ENCODE measurements at places on chromosomes 1 and 21.

DNA sequence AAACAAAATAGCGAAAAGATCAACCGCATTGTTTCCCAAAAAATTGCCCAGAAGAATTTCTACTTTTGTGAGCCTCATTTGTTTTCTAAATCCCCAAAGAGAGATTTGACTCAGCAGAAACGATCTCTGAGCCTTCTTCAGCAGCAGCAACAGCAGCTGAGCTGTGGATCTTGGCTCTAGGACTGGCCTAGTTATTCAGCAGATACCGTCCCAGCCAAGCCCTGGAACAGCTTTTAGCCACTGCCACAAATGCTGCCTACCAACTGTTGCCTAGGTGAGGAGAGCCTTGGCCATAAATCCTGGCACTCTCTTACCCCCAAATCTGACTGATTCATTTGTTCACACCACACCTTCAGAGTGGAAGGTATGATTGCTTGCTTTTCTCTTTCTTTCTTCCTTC lies 320.1 kb downstream of the TGFB2 start:
- no peak for DNase-seq

GRCh38 chr1:206081856-206082255 lies 28.9 kb downstream of the RHEX start:
- no peak for DNase-seq

GRCh38 chr1:48558366-48558765 lies 86.4 kb upstream of the SPATA6 start:
- no peak for DNase-seq

- no peak for DNase-seq
These were observed 52.4 kb downstream of the TOR1AIP2 start for GRCh38 chr1:179825206-179825605.

DNA sequence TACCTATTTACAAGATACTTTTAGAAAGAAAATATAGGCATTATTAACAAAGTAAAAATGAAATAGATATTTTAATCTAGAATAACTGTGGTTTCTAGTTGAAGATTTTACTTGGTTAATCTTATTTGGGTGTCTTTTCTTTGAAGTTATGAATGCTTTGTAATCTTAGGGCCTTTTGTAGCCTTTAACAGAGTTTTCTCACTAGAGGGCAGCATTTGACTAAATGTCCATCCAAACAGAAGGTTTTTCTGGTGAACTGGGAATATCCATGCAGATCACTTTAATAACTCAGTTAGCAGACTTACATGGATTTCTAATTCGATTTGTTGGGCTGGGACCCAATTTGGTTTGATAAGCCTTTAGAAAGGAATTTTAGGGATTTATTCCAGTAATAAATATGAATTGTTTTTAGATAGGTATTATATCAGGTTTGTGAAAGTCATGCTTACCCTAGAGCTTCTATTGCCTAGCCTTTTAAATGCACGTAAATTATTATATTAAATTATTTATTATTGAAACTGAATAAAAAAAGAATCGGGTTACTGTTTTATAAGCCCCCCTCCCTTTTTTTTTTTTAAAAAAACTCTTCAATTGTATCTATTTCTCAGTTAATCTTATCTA lies 119.7 kb downstream of the ZNF326 start:
- DNase-seq: peak; percentile 20

- DNase-seq: no peak
These were observed 554.6 kb downstream of the SMYD3 start for GRCh38 chr1:245952383-245953026.

GRCh38 chr1:235864469-235864868 lies 2.2 kb downstream of the LYST start:
- DNase-seq: no peak

- DNase-seq: no peak
These were observed 19.3 kb upstream of the POFUT2 start for GRCh38 chr21:45306832-45307571.

GRCh38 chr1:198462365-198463019 lies 78.0 kb downstream of the ATP6V1G3 start:
- DNase-seq: no peak

DNA sequence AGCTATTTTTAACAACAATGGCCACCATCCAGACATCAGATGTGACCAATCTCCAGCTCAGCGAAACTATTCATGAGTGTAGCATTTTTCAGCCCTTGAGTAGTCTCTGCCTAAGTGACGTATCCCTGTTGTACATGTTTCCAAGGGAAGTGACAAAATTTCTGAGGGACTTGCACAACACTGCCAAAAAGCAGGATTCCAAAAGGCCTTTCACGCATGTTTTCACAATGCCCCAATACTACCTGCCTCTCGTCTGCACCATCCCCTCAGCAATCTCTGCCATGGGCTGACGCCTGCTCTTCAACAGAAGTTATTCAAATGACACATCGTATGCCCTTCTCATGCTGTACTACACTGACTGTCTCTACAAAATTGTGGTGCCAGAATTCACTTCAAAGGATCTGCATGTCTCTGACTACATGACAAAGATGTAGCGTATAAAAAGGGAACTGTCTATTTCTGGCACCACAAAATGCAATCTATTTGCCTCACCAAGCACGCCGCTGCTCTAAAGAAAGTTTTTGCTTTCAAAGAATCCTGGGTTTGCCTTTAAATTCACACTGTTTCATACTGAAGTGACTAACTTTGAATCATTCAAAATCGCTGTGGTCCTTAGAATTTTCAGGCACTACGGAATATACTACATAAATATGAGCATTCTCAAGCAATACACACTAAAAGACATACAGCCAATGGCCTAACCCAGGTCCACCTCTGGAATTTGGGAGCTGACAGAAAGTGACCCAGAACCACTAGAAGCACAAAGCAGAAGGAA lies 32.9 kb downstream of the JAK1 start:
- peak; percentile 53 for DNase-seq

DNA sequence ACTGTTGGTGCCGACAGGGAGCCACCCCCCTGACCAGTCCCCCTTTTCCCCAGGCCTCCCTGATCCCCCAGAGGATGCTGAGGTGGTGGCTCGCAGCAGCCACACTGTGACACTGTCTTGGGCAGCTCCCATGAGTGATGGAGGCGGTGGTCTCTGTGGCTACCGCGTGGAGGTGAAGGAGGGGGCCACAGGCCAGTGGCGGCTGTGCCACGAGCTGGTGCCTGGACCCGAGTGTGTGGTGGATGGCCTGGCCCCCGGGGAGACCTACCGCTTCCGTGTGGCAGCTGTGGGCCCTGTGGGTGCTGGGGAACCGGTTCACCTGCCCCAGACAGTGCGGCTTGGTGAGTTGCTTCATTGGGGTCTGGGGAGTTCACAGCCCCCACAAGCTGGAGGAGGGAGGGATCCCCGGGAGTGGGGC lies 89.2 kb downstream of the TRIM11 start:
- no peak for DNase-seq

DNA sequence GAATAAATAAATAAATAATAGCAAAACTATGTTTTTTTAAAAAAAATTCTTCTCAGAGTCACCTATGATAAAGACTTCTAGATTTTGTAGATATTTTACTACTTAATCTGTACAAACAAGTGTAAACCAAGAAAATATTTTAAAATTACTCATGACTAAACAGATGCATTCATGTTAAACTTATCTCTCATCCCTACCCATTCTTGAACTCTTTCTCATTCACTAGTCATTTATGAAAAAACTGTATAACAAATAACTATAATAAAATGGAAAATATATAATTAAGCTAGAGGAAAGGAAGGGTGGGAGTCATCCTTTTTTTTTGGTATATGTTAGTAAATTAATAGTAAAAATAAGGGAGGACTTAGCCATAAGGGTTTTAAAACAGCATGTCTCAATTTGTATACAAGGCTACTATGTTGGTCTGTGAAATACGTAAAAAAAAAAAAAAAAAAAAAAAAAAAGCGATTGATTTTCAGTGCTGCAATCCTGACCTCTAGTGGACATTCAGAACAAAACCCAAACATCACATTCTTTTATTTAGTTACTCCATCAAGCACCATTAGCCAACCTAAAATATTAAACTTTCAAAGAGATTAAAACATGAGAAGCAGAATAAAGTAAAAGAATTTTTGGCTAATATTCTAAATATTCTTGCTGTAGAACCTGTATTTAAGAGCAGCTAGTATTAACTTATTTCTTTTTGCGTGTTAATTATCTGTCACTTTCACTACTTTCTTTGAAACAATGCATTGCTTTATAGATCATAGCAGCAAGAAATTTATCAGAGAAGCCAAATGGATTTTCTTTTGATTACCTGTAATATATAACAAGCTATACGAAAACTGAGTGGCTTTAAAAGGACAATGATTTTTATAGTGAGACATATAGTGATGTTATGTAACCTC lies 255.8 kb upstream of the CACYBP start:
- DNase-seq: peak; percentile 72

- DNase-seq: no peak
These were observed 23.5 kb upstream of the TSPEAR start for GRCh38 chr21:44734841-44735240.

Data from NCI-H526 treated with DMSO at 0.1 percent for 48 hours (cell line).